ENCODE measurements at places on chromosomes 7 and 10. TPM values are rescaled to one million over a fixed set of nuclear protein-coding genes. Genes with fewer than 3 reads are reported as not detected.

- no peak overlapping the region for H3K27ac ChIP-seq
- no peaks in the 10 kb centered on the region for H3K27me3 ChIP-seq
- no peak for DNase-seq
These were observed 116.2 kb downstream of the GRID1 start for GRCh38 chr10:86250399-86250798.

DNA sequence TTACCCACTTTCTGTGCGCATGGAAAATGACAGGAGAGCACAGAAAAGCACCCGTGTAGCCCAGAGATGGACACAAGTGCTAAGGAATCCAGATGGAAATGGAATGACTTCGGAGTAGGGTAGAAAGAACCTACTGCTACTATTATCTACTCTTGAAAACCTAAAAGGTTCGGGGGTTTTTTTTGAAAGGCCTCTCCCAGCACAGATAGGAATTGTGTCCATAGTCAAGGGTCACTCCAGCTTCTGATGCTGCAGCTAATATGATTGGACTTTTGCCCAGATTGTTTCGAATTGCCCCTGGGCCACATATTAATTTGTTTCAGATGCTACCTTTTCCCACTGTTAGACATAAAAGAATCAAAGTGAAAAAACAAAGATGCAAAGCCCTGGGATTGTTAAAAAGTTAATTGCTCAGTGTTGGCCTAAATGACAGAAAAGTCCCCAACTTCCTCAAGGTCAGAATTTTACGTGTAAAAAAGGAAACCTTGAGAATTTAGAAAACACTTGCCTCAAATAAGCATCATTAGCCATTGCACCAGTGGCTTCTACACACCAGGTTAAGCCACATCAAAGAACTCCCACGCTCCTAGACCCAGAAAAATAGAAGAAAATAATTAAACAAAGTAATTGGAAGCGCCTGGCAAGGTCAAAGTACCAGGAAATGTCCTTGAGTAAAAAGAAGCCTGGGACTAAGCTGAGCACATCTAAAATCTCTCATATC lies 40.8 kb upstream of the INSIG1 start:
- peaks cover 9% of the 10 kb centered on the region for H3K4me1 ChIP-seq
- no peaks in the 10 kb centered on the region for H3K27me3 ChIP-seq
- DNase-seq = no peak
- no peak overlapping the region for H3K4me3 ChIP-seq
- H3K27ac ChIP-seq = peak overlapping the region; percentile 95

GRCh38 chr7:30222515-30223215 lies 61.7 kb upstream of the ZNRF2 start:
- no peak overlapping the region for H3K27ac ChIP-seq
- no peak for DNase-seq
- no peaks in the 10 kb centered on the region for H3K36me3 ChIP-seq
- H3K4me1 ChIP-seq = no peaks in the 10 kb centered on the region

DNA sequence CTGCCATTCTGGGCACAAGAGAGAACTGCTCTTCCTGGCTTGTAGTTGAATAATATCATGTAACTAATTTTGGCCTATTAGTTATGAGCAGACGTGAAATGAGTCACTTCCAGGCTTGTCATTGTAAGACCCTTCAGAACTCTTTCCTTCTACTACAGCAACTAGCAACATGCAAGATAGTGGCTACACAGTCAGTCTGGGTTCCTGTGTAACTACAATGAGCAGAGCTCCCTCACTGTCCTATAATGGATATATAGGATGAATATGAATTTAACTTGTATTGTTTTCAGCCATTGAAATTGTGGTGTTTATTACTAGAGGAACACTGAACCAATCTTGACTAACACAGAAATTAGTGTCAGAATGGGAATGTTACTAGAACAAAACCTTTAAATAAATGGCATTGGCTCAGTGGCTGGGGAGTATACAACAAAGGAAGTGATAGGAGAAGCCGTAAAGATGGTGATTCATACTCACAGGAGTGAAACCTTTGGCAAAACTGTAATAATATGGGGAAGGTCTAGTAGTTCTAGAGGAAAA lies 2.9 kb upstream of the MTPN start:
- H3K27ac ChIP-seq = peak overlapping the region; percentile 57
- no peaks in the 10 kb centered on the region for H3K27me3 ChIP-seq
- no peaks in the 10 kb centered on the region for H3K36me3 ChIP-seq
- peak overlapping the region; percentile 39 for H3K4me3 ChIP-seq

DNA sequence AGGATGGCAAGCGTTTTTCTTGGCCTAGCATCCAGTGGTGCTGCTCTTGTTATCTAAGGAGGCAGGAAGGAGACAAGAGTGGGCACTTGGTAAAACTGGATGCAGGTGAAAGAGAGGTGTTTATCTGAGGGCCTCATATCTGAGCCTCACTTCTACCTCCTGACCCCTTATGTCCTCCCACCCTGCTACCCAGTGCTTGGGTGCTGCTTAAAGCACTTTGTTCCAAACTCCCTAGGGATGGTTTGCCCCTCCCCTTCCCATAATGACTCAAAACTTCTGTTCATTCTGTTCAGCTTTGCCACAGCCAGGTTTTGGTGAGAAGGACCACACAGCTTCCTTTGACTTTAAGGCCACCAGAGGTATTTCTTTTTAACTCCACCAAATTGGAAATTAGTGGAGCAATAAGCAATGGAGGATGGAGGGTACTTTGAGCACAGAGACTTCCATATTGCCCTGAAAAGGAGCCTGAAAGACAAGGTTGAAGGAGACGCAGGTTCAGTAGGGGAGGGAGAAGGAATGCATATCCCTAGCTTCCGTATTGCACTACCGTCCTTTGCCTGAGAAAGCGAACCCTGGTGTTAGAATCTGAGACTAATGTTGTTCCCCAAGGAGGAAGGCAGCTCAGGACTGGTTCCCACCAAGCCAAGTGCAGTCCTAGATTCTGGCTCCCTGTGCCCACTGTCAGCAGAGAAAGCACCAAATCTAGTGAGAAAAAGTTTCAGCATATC lies 30.1 kb downstream of the ENTPD1 start:
- DNase-seq = no peak
- peak overlapping the region; percentile 7 for H3K27ac ChIP-seq
- H3K27me3 ChIP-seq = no peaks in the 10 kb centered on the region
- no peaks in the 10 kb centered on the region for H3K36me3 ChIP-seq
- no peak overlapping the region for H3K4me3 ChIP-seq

GRCh38 chr7:3605222-3605621 lies 304.2 kb downstream of the SDK1 start:
- no peaks in the 10 kb centered on the region for H3K4me1 ChIP-seq
- H3K4me3 ChIP-seq = no peak overlapping the region
- DNase-seq = no peak
- H3K27ac ChIP-seq = no peak overlapping the region

DNA sequence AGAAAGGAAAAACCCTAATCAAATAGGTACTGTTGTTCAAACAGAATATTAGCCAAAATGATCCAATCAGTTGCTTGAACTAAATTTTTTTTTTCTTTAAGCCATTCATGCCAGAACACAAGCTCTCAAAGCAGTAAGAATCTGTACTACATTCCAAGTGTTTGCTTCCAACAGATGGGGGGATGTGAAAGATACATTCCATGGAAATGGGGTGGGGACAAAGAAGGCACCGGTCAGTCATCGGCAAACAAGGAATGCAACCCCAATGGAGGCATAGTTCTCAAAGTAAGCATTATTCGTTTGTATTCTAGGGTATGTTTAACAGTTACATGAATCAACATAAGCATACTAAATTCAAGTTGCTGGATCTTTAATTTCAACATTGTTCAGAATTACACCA lies 32.5 kb downstream of the C10orf143 start:
- no peaks in the 10 kb centered on the region for H3K36me3 ChIP-seq
- H3K4me1 ChIP-seq = no peaks in the 10 kb centered on the region
- no peak overlapping the region for H3K27ac ChIP-seq
- H3K4me3 ChIP-seq = no peak overlapping the region
- no peak for DNase-seq
- H3K27me3 ChIP-seq = no peaks in the 10 kb centered on the region

DNA sequence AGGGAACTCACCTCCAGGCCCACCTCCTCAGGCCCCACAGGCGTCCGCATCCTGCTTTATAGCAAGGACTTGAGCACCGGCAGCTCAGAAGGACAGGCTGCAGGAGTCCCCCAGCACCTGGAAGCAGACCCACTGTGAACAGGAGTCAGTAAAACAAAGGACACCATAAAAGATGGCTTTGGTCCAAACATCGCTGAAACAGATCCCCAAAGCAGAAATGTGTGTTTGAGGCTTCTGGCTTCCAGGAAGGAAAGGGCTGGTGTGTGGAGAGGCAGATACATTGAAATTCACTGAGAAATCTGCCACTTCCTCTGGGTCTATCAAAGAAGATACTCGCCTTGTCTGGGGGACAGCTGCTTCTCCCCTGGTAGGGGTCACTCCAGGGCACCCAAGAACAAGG lies 286.2 kb downstream of the PLXNA4 start:
- H3K4me1 ChIP-seq = no peaks in the 10 kb centered on the region
- no peaks in the 10 kb centered on the region for H3K27me3 ChIP-seq
- no peak for DNase-seq
- no peak overlapping the region for H3K4me3 ChIP-seq

DNA sequence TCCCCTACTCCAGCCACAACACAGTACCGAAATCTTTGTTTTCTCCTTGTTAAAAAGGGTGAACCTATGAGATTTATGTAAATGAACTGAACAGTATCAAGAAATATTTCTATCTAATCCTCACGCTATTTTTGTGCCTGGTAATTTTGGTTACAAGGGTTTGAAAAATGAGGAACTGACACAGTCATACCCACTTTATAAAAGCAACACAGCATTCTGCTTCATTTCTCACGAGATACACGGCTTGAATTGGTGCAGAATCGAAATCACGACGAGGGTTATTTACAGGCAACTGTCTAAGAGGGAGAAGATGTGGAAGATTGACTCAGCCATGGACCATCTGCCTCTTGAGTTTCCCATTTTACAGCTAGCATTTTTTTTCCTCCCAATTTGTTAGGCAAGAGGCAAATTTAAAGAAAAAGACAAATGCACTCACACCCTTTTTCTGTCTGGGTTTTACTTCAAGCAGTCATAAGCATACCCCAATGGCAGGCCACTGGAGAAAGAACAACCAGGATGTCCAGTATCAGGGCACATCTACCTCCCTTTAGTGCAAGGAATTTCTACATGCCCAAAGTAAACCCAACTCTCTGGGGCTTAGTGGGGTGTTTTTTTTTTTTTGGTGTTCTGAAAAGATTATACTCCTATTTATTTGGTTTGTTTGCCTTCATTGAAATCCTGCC lies 108.1 kb downstream of the ITGB8 start:
- no peak overlapping the region for H3K27ac ChIP-seq
- no peaks in the 10 kb centered on the region for H3K36me3 ChIP-seq
- DNase-seq = no peak

DNA sequence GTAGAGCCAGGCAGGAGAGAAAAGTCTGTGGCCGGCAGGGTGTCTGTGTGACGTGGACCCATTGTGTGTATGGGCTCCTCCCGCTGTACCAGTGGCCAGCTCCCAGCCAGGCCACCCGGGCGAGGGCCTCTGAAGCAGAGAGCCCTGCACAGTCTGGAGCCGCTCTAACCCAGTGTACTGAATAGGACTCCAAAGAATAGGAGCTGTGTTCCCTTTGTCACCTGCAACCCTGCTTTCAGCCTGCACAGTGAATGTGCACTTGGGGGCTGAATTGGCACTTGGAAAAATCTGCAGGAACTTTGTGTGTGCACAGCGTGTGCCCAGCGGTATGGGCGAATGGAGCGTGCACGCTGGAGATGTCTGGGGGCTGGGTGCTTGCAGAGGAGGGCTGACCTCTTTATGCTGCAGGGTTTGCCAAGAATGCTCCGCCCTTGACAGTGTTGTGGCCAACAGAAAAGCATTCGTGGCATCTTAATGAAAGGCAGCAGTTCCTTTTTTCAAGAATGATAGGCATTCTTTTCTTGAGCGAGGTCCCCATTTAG lies 216.2 kb downstream of the AUTS2 start:
- no peak overlapping the region for H3K4me3 ChIP-seq
- no peaks in the 10 kb centered on the region for H3K27me3 ChIP-seq
- no peaks in the 10 kb centered on the region for H3K36me3 ChIP-seq
- peak overlapping the region; percentile 78 for H3K27ac ChIP-seq
- DNase-seq = no peak

- no peaks in the 10 kb centered on the region for H3K4me1 ChIP-seq
- no peaks in the 10 kb centered on the region for H3K27me3 ChIP-seq
- no peak overlapping the region for H3K27ac ChIP-seq
- no peaks in the 10 kb centered on the region for H3K36me3 ChIP-seq
These were observed 48.6 kb upstream of the DPYSL4 start for GRCh38 chr10:132138133-132138532.

- peaks cover 7% of the 10 kb centered on the region for H3K4me1 ChIP-seq
- H3K4me3 ChIP-seq = peak overlapping the region; percentile 45
- no peaks in the 10 kb centered on the region for H3K27me3 ChIP-seq
- peak overlapping the region; percentile 94 for H3K27ac ChIP-seq
- no peaks in the 10 kb centered on the region for H3K36me3 ChIP-seq
- DNase-seq = peak; percentile 84
These were observed 6.5 kb downstream of the VSIR start for GRCh38 chr10:71766717-71767419.

GRCh38 chr7:116030651-116031276 lies at the start of gene TFEC:
Gene TFEC, minus strand, starts transcription at chr7:116030763. Its CDS starts 46,322 bp downstream, at chr7:115984441.
- H3K4me1 ChIP-seq = no peaks in the 10 kb centered on the region
- no peak for DNase-seq
- no peaks in the 10 kb centered on the region for H3K36me3 ChIP-seq
- peak within 1 kb of the TSS; percentile 30 for H3K4me3 ChIP-seq
- no peaks in the 10 kb centered on the region for H3K27me3 ChIP-seq
- H3K27ac ChIP-seq = no peak within 1 kb of the TSS

GRCh38 chr10:51075043-51075872 lies 971 bp downstream of the PRKG1 start:
- no peaks in the 10 kb centered on the region for H3K36me3 ChIP-seq
- H3K27ac ChIP-seq = peak overlapping the region; percentile 90
- H3K27me3 ChIP-seq = no peaks in the 10 kb centered on the region
- no peaks in the 10 kb centered on the region for H3K4me1 ChIP-seq

DNA sequence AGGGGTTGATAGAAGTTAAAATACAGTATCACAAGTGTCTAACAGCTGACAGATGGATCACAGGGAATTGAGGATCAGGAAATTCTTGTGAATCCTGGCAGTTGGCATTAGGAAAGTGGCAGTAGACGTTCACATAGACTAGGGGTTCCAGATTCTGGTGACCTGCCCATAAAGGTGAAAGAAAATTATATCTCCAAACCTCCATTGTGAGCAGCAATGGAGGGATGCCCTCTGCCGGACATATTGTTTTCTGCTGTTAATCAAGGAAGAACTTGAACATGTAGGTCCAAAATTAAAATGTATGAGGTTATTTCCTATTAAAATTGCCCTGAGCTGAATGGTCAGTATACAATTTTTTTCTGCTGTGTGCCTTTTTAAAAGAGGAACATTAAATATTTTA lies 5.1 kb downstream of the NME8 start:
- H3K4me1 ChIP-seq = no peaks in the 10 kb centered on the region
- no peak for DNase-seq
- no peak overlapping the region for H3K4me3 ChIP-seq
- no peak overlapping the region for H3K27ac ChIP-seq
- H3K27me3 ChIP-seq = no peaks in the 10 kb centered on the region

FAM241B gene
- 6.2 TPM for total RNA-seq

EN2 gene
- total RNA-seq = 0.33 TPM

PLPP4 gene
- total RNA-seq = not detected

All from breast epithelium (tissue), 4 donors.